ENCODE measurements at places on chromosomes 12 and 14.

GRCh38 chr12:76745343-76745742, 18.6 kb upstream of the ZDHHC17 start:
- DNase-seq: no peak

DNA sequence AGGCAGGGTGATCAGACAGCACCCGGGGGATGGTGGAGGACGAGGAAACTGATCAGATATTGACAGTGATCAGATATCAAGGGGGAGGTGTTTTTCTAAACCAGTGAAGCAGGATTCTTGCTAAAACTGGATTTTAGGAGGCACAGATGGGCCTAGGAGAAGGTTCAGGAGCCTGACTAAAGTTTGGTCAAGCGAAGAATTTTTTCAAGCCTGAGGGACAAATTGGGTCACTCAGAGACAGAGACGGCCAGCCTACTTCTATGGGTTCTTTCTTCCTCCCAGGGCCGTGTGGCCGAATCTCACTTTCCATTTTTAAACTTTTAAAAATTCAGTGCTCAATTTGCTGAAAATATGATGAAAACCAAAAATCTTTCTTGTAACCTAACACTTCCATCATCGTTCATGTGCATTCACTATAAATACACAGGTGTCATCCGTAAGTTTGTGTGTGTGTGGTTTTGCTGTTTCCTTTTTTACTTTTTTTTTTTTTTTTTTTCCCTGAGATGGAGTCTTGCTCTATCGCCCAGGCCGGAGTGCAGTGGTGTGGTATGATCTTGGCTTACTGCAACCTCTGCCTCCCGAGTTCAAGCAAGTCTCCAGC, 68.5 kb downstream of the RIN3 start:
- DNase-seq: no peak

GRCh38 chr12:1864867-1865266, 44.5 kb downstream of the LRTM2 start:
- DNase-seq: no peak

DNA sequence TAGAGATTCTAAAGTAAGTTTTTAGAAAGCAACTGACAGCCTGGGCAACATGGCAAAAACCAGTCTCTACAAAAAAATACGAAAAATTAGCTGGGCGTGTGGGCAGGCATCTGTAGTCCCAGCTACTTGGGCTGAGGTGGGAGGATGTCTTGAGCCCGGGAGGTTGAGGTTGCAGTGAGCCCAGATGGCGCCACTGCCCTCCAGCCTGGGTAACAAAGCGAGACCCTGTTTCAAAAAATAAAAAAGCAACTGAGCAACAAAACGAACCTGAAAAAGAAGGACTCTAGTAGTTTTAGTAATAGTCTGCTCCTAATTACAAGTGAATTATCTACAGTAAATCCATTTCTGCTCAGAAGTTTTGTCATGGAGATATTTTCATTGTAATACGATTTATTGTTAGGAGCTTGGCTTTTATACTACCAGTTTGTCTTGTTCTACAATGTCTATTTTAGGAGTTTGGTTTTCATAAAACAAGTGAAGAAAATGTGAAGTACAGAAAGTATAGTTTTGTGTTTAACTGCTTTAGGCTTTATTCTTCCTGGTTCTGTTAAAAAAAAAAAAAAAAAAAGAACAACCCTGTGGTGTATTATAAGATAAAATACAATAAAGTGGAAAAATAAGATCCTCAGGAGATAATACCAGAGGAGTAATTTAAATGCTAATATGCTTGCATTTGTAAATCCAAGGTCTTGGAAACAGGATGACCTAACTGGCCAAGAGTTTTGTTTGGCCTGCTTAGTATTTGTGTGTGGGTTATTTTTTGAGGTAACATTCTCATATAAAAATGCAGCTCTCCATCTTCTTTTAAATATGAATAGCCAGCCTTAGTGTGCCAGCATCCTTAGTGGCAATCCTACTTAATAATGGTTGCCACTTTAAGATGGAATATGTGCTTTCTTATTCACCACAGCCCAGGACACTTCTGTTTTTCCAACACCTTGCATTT, 2.8 kb downstream of the TMX1 start:
- DNase-seq: peak; percentile 35

DNA sequence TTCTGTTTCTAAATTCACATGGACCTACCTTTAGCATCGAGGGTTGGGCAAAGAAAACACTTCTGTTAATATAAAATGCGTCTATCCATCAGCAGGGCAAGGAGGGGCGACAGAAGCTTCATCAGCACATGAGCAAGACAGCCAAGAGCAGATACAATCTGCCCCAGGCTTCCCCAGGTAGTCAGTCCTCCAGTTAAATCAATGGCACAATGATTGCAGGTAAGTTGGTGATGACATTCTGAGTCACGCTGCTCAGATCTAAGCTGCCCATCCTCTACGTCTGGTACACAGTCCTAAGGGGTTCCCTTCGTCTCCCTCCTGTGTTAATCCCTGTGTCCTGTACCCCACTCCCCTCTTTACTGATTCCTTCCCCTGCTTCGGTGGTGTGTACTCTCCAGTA, 38.8 kb downstream of the MAP3K9 start:
- DNase-seq: no peak

- DNase-seq: peak; percentile 21
These were observed 857 bp downstream of the ETNK1 start for GRCh38 chr12:22625762-22626294.

DNA sequence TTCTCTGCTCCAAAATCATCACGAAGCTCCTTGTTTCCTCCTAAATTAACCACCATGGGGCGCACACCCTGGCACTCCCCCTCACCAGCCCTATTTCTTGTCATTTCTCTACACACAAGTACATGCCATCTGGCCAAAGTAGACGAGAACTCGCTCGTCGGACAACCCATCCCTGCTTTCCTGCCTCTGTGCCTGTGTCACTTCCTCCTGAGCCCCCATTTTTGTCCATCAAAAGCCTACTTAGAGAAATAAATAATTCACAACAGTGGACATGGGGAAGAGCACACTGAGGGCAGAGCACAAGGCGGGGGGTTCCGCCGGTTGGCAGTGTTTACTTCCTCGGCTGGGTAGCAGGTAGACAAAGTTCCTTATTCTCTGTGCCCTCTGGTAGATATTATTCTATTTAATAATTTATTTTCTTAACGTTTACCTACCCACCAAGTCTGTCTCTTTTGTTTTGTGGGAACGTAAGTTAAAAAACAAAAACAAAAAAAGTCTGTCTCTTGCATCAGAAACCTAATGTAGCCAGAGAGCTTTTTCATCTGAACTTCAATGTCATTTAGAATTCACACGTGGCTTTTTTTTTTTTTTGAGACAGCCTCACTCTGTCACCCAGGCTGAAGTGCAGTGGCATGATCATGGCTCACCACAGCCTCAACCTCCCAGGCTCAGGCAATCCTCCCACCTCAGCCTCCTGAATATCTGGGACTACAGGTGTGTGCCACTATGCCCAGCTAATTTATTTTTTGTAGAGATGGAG, 6.0 kb downstream of the VPS37B start:
- no peak for DNase-seq

- no peak for DNase-seq
These were observed 21.1 kb upstream of the CERS5 start for GRCh38 chr12:50188241-50188781.

- DNase-seq: no peak
These were observed 13.3 kb upstream of the KLHDC2 start for GRCh38 chr14:49754570-49755097.

GRCh38 chr12:5043589-5044419, at the start of gene KCNA5:
KCNA5 (plus strand) TSS chr12:5043879; CDS start chr12:5044148, 269 bp downstream.
- no peak for DNase-seq

DNA sequence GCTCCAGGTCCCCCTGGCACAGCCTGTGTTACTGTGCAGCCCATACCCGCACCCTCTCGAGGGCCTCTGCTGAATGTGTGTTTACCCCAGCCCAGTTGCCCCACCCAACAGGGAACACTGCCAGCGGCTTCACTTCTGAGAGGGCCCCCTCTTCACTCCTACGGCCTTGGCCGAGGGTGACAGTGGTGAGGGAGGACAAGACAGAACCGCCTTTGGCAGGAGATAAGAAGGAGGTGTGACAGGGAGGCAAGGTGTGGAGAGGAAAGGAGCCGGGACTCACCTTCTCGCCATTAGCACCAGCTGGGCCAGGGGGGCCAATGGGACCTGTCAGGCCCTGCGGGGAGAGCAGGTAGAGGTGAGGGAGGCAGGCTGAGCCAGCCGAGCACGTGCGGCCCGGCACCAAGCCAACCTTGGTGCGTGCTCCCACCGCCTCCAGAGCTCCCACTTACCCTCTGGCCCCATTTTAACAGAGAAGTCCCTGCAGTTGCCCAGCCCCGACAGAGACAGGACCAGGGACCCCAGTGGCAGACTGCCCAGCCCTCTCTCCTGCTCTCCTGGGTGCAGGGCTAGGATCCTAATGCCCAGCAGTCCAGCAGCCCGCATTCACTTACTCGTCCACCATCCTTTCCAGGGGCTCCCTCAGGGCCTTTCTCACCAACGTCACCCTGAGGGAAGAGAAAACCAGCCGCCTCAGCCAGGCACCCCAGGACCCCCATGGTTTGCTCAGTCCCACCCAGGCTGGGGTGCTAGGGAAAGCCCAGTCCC, 18.3 kb downstream of the TMEM106C start:
- DNase-seq: no peak

DNA sequence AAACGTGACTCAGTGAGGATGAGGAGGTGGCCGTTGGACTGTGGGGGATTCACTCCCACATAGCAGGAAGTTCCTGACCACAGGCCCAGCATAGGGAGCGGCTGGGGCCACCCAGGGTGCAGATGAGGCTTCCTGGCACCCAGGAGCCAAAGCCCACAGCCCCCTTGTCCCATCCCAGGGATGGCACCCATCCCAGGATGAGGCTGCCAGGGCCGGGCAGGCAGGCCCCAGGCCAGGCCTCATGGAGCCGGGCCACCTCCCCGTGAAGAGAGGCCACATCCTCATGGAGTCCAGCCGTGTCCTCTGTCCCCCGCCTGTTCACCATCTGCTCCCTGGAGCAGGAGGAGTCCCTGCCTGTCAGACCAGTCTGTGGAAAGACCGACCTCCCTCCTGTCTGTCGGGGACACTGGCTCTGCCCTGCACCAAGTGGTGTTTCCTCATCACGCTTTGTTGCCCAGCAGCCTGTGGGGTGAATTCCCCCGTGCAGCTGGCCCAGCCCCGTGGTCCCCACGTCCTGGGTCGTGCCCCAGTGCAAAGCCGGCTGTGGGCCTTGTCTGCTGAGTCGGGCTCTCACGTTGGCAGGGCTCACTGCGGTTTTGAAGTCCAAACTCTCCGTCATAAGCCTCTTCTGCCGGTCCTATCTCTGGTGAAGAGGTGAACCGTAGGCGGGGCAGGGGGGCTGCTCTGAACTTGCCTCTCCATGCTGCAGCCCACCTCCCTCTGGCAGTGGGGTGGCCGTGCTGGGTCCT, 24.5 kb downstream of the MMP17 start:
- DNase-seq: no peak

- no peak for DNase-seq
These were observed 126.4 kb downstream of the PIK3C2G start for GRCh38 chr12:18387706-18388105.

DNA sequence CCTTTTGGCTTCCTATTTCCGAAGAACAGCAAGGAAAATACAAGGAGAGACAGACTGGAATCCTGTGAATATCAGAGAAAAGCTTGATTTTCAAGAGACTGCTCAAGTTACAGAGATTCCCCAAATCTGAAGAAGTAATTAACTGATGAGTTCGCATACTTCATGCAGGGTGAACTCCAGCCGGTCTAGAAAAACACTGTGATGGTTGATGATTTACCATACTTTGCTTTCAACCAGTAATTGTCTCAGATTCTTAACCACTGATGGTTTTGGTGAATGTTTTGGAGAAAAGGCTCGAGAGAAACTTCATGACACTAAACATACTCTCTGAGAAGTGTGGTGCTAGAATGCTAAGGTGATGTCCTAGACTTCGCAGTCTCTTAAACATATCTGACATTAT, 4.4 kb upstream of the PLXNC1 start:
- DNase-seq: no peak

GRCh38 chr14:53882684-53883083, 73.9 kb downstream of the BMP4 start:
- DNase-seq: no peak

- no peak for DNase-seq
These were observed 373.0 kb downstream of the CCDC91 start for GRCh38 chr12:28563286-28563685.

GRCh38 chr14:77603654-77604255, 12.7 kb downstream of the SPTLC2 start:
- DNase-seq: no peak

GRCh38 chr14:103206836-103207387, 83.7 kb downstream of the TNFAIP2 start:
- no peak for DNase-seq

- DNase-seq: no peak
These were observed 85.8 kb downstream of the NUMB start for GRCh38 chr14:73372529-73372928.

GRCh38 chr14:103078860-103079587, 5.0 kb upstream of the LBHD2 start:
- no peak for DNase-seq

DNA sequence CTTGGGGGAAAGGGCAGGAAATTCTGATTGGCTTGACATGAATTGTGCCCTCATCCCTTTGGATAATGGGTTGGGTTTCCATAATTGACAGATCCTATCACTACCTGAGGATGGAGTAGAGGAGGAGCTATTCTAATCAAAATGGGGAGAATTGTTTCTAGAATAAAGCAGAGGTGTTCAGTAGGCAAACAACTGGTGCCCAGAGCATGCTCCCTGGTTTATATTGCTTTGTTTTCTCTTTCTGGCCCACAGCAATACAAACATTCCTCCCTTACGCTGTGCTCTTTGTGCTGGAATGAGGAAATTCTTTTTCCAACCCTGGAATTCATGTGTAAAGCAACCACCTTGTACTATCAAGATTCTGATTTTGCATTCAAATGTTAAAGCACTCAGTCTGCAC, 147.4 kb downstream of the RASSF9 start:
- DNase-seq: no peak

- no peak for DNase-seq
These were observed 37.6 kb downstream of the PLEKHG7 start for GRCh38 chr12:92740411-92740810.

GRCh38 chr12:47359310-47360092, 279.7 kb upstream of the AMIGO2 start:
- no peak for DNase-seq

DNA sequence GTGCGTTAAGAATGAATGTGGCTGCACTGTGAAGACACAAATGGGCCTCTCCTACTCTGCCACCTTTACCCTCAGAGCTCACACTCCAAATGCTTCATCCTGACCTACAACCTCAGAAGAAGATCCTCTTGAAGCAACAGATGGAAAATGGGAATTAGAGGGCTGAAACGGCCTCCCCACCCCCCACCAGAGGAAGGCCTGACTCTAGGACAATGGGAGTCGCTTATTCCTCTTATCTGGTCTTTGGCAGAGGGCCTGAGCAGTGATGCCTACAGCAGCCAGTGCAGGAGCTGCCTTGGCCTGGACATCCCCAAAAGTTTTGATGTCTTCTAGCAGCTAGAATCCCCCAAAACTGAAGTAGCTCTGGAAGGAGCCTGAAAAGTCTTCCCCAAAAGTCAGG, 29.2 kb downstream of the BTBD7 start:
- DNase-seq: no peak

DNA sequence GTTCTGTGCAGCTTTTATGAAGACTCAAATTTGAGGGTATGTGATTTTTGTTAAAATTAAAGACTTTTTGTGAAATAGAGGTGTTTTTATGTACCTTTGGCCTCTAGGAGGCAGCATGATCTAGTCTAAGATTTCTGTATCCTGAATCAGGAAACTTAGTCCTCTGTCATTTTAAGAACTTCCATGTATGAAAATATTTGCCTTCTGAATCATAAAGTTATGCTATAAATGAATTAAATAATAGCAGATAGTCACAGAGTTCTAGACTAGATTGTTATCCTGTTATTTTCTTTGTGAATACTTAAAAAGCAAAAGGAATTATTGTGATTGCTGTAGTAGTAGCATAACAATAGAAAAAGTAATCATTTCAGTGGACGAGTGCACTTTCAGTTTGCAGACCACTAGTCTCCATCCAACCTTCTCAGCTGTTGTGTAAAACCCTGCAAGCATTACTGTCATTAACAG, 56.3 kb downstream of the FGD4 start:
- peak; percentile 49 for DNase-seq
